PC-3 (cell line): ENCODE measurements at places on chromosomes 6 and 20. TPM values are rescaled to one million over a fixed set of nuclear protein-coding genes. Genes with fewer than 3 reads are reported as not detected.
A peak's percentile ranks its signal among the peaks of the same experiment; 100 is the strongest.

The LY86 gene
- total RNA-seq: not detected in 2 replicates

The TRIM15 gene
- total RNA-seq: not detected in 2 replicates

The TRPC4AP gene
- total RNA-seq: 46.9 and 52.6 TPM in 2 replicates

The CST7 gene
- not detected in 2 replicates for total RNA-seq

The CCN6 gene
- total RNA-seq: not detected in 2 replicates

The SLC44A4 gene
- 3.5 and 4.9 TPM in 2 replicates for total RNA-seq

The IL17A gene
- total RNA-seq: not detected in 2 replicates

DNA sequence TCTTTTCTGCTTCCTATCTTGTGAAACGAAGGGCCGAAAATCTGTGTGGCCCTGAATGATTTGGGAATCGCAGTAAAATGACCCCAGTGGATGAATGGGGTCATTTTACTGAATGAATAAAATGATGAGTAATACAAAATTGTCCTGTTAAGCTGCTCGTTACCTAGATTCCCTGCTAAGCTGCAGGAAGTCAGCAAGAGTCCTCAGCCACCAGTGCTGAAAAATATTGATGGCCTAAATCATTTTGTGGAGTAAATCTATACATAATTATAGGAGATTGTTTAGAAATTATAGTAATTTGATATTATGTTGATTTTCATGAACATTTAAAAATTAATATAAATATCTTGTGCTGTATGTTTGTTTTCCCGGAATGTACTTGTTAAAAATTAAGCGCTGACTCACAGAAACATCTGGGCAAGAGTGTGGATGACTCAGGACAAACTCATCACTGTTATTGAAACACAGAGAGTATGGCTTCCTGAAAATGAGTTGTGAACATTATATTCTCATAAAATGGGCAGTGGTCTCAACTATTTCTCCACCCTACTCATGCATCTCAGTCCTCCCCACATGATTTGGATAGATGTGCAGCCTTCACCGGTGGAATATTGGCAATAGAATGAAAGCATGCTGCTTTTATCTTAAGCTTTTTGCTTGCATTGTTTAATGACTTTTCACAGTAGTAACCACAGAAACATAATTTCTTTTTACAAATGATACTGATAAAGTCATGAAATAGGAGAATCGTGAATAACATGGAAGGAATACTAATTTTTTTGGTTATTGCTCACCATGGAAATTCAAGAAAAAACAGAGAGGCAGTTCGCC is 36.2 kb upstream of the RGS17 start:
- peak; percentile 83 for DNase-seq

DNA sequence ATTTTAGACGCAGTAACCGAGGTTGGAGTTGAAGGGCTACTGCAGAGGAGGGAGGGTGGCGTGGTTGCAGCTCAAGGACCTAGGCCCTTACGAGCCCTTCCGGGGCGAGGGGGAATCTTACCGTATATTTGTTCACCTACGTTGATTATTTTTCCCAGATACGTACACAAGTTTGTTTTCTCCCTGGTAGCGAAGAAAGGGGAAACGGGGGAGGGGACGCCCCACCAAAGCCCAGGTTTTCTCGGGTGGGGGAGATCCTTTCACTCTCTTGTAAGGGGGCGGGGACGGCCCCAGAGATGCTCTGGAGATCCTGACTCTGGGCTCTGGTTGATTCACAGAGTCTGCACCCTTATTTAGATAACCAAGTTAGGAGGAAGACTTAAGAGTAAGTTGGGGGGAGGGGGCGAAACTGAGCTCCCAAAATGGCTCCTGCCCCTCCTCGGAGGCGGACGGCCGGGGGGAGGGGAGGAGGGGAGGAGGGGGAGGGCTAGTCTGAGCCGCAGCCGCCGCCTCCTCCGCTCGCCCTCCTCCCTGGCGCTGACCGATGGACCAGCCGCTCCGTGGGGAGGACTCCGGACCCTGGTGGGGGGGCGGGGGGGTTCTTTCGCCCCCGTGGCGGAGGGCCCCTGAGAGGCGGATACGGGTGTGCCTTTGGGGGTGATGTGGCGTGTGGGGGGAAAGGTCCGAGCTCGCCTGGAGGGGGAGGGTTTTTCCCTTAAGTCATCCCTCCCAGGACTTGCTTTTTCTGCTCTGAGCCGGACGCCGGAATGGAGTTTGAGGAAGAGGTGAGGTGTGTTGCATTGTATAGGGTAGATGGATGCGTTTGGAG is 2.2 kb downstream of the BRD2 start:
- peak; percentile 84 for DNase-seq

DNA sequence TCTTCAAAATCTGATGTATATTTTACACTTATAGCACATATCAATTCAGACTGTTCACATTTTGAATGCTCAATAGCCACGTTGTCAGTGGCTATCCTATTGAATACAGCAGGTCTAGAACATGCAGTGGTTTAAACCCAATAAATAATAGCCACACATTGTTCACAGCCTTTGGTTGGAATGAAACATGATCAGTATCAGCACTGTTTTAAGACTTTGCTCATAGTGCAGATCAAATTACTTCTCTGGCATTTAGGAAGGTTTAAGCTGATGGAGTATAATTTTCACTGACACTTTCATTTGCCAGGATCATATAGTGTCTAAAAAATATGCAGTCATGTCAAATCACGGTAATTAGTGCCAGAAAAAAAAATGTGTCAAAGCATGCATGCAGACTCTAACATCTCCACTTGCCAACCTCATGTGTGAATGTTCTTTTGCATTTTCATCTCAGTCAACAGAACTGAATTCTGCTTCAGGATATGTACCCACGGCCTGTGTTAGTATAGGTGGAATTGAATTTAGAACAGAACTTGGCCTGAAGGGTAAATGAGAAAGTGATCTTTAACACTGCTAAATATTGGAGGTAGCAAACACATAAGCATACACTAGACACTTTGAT is 184.1 kb downstream of the SLC24A3 start:
- DNase-seq: no peak

GRCh38 chr20:15763366-15763765 is 809.9 kb downstream of the KIF16B start:
- DNase-seq: peak; percentile 87

DNA sequence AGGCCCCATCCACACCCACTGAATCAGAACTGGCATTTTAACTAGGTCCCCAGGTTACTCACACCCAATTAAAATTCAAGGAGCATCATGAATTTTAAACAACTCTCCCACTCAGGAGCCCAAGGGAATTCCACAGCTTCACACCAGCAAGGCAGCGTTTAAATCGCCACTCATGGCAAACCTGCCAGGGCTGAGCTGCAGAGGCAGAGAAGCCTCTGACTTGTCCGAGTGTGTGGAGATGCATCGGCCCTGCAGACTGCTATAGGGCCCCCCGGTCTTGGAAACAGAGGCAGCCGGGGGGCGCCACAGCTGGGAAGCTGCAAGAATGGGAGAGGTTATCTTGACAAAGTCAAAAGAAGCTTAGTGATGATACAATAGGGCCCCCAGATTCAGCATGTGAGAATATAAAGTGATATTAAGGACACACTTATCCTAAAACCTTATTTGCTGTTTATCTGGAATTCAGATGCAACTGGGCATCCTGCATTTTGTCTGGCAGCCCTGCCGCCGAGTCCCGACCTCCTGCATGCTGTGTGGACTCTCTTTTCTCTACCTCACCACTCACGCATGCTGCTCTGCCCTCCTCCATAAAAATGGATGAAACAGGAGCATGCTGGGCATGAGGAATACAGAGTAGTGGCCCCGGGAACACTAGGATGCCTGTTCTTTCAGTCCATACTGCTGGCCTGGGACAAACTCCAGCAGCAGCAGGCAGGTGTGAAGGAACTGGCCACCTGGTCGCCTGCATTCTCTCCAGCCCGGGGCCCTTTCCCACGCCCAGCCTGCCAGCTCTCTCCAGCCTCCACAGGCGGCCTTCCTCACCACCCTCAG is 126.1 kb downstream of the PXDC1 start:
- DNase-seq: no peak

DNA sequence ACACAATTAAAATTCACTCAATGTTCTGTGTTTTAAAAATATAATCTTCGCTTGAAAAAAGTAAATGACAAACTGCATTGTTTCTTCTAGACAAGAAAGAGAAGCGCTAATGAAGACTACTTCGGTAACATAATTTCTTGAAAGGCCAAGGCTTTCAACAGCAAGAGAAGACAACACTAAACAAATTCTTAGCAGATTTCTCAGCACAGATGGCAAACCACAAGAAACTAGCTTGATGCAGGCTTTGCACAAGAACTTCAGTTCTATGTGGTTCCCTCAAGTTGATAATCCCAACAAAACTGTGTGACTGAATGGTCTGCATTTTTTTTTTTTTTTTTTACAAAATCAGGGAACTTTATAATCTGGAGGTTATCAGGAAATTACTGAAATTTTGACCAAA is 447.4 kb upstream of the NRSN1 start:
- DNase-seq: no peak

DNA sequence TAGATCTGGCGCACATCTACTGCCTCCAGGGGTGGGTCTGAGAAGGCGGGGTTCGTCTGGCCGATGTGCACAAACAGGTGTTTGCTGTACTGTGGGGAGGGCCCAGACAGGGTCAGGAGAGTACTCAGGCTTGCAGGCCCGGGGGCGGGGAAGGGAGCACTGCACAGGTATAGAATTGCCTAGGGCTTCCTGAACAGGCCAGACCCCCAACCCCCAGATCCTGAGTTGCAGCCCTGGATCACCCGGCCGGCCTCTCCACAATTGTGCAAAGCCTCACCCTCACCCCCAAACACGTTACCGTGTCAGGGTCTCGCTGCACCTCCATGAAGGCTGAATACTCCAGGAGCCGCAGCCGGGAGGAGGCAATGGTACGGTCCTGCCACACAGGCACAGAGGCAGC is 7.8 kb downstream of the RPL10A start:
- no peak for DNase-seq

- DNase-seq: no peak
Measured at GRCh38 chr6:77383026-77383425, 80.3 kb downstream of the HTR1B start.

- no peak for DNase-seq
Measured at GRCh38 chr6:157961832-157962575, 19.7 kb upstream of the SYNJ2 start.

GRCh38 chr6:145722190-145722589 is 13.1 kb downstream of the EPM2A start:
- DNase-seq: no peak
